ENCODE measurements at places on chromosomes 16 and 17.
A peak's percentile ranks its signal among the peaks of the same experiment; 100 is the strongest.

- no peak for DNase-seq
These were observed 5.4 kb downstream of the CTRL start for GRCh38 chr16:67926181-67926750.

DNA sequence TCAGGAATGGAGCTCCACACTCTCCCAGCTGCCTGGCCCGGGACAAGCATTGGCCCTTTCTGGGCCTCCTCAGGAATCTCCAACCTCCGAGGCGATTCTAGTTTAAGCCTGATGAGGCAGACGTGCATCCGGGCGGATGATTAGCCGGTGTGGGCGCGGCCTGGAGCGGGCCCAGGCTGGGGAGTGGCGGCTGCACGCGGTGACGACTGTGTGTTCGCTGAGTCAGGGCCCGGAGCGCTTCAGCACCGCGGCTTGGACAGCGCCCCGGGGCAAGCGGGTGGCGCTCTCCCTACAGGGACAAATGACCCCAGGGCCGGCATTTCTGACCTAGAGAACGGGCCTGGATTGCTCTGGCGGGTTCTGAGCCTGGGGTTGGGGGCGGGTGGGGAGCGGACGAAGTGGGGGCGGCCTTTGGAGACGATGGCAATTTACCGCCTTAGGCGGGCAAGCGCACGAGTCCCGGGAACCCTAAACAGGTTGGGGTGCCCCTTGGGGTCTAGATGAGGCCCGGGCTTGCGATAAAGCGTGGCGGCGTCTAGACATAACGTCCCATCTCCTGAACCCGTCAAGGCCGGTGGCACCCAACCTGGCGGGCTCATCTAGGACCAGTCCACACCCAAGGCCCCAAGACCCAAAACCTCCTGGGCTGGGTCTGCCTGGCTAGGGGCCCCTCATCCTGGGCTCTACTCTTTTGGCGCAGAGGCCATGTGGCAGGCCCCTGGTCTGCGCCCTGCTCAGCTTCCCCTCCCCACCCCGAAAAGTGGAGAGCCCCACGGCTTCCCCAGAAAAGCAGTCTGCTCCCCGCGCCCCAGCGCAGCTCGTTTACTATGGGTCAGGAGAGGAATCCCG, 22.3 kb upstream of the ZNHIT3 start:
- DNase-seq = no peak

DNA sequence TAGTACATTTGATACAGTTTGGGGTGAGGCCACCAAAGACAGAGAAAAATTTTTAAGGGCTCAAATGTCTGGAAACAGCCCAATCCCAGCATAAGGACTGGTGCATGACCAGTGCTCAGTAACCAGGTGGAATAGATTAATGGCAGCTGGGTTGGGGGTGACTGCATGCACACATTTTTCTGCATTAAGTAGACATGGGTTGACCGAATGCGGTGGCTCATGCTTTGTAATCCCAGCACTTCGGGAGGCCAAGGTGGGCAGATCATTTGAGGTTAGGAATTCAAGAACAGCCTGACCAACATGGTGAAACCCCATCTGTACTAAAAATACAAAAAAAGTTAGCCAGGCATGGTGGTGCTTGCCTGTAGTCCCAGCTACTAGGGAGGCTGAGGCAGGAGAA, 121.1 kb upstream of the HSBP1 start:
- DNase-seq = no peak

DNA sequence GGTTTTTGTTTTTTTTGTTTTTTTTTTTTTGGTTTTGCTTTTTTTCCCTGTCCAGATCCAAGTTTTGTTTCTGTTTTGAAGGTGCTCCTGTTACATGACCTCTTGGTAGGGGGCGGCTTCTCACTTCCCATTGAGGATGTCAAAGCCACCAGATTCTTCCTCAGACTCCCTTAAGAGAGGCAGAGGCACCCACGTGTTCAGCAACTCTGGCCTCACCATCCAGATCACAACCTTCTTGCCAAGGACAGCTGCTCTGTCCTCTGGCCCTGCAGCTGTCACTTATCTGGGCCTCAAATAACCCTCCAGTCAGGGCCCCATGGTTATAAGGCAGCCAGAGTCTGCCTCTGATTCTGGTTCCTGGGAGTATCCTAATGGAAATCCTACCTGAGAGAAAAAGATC, 208.5 kb downstream of the STX8 start:
- no peak for DNase-seq

DNA sequence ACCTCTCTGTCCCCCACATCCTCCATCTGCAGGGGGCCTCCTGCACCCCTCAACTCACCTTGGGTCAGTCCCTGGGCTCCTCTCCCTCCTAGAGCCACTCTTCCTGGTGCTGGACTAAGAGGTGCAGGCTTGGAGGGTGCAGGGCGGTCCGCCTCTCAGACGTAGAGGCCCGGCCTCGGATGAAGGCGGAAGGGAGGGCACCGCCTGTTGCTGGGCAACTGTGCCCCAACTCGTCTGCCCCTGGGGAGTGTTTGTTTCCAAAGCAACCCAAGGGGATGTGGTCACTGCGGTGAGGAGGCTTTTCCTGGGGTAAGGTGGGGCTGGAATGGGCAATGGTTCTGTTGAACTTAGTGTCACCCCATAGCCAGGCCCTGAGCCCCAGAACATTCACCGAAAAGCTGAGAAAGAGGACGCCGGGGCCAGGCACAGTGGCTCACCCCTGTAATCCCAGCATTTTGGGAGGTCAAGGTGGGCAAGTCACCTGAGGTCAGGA, at the start of gene C16orf54:
Gene C16orf54 (minus strand): TSS at position 138 of the 493 bp plus-strand sequence. CDS start 1,039 bp downstream, outside the sequence.
- DNase-seq = peak; percentile 89

DNA sequence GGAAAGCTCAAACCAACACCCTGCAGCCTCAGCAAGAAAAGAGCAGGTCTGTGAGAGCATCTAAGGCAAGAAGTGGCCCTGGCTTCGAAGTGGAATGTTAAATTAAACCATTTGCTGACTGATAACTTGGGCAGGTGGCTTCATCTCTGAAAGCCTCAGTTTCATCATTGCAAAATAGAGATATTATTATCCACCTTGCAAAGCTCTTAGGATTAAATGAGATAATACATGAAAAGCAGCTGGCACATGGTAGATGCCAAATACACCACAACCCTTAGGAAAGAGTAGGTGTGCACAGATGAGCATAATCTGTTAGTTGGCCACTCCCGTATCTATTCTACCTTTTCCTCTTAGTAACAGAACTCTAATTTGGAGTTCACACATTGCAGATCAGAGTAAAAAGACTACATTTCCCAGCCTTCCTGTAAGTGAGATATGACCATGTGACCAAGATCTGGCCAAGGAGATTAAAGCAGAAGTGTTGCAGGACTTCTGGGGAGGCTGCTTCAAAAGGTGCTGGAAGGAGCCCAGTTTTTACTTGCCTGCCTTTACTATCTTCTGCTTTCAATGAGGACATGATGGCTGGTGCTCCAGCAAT, 288.7 kb downstream of the SOX9 start:
- DNase-seq = no peak

DNA sequence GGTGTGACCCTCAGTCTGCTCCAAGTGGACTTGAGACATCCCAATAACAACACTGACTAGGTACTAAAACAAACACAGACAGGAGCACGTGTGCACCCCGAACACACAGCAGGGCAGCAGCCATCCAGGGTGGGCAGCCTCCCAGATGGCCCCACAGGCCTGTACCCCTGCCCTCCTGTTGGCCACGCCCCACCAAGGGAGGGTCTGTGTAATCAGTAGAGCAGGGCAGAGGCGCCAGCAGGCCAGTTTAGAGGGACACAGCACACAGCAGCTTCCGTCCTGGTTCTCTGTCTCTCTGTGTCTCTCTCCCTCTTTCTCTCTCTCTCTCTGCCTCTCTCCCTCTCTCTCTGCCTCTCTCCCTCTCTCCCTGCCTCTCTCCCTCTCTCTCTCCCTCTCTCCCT, 21.4 kb downstream of the ACTG1 start:
- DNase-seq = no peak

DNA sequence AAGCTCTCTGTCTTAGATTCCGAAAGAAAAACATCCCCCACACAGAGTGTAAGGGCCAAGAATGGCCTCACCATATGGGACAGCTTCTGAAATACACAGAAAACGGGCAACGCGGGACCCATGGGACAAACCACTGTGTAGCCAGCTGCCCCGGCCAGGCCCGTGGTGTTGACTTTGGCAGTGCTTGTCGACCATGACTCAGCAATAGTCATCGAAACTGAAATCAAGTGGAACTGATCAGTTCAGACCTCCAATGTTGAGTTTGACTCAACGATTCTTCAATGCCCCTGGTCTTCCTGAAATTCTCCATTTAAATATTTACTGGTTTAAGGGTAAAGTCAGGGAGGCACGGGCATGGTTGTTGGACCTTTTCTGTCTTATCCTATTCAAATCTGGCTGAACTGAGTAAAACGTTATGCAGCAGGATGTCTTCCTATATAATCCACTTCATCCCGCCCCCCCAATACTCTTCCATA, 27.5 kb downstream of the ZFHX3 start:
- DNase-seq = no peak

DNA sequence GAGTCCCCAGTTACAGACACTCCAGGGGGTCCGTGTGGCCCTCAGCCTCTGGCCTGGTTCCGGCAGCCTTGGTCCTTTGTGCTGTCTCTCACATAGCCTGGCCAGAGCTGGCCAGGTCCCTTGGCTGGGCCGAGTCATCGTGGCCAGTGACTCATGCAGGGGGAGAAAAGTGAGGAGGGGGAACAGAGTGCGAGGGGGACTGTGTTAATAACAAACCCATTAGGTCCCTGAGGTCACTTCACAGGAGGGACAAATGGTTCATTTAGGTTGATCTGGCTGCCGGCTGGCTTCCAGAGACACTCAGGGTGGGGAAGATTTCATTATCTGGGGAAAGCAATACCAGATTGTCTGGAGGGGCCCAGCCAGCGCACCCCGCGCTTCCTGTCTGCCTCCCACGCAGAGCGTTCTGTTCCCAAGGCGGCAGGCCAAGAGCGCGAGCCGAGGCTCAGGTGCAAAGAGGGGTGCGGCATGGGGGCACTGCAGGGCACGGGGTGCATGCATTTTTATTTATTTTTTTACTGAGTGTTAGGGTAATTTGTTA, 223.1 kb downstream of the SEC14L1 start:
- no peak for DNase-seq

DNA sequence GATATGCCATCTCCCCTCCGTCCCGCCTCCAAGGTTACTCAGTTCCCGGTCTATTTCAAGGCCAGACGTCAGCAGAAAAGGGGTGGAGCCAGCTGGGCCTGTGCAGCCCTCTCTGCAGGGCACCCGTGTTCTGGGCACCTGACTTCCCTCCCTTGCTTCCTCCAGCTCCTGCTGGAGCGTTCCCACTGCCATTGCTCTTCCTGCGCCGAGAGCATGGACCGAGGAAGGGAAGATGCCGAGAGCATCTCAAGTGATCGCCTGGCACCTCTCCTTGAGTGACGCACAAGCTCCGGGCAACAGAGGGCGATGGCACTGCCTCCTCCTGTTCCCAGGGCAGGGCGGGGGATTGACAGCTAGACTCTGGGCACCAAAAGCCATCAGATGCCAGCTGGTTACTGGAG, 29.4 kb upstream of the NAT9 start:
- DNase-seq = no peak

Measured in stimulated activated CD8-positive, alpha-beta memory T cell treated with anti-CD3 and anti-CD28 coated beads, Interleukin-12 subunit alpha, Interleukin-12 subunit beta, amount 100 ng/mL, for 1 hour (primary cell).